ENCODE measurements at places on chromosomes 12 and 14.

DNA sequence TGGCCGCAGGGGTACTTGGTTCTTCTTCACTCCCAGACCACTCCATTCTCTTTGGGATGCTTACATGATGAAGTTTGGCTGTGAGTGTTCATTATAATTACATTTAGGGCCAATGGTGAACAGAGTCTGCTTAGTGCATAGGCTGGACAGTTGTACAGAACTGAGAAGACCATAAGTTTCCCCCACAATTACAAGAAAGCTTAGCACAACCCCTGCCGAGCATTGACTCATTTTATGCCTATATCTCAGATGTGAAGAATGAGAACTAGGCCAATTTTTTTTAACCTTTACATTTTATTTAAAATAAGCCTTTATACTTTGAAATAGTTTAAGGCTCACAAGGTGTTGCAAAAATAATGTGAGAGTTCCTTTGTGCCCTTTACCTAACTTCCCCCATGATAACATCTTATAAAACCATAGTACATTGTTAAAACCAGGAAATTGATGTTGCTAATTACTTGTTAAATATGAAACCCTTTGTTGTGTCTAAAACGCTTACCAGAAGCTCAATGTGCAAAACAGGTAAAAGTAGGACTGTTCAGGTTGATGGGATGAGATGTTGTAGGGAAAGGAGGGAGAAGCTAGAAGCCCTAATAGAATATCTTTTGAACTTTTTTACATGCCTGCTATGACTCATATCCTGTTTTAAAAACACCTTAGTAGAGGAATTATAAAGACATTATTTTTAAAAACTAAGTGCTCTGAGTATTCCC lies 47.2 kb downstream of the ALDH1L2 start:
- no peak for DNase-seq

GRCh38 chr12:65875640-65876071 lies 51.4 kb downstream of the HMGA2 start:
- DNase-seq, result no peak

- DNase-seq, result no peak
Measured at GRCh38 chr12:52896190-52897100, 8.4 kb downstream of the KRT8 start.

DNA sequence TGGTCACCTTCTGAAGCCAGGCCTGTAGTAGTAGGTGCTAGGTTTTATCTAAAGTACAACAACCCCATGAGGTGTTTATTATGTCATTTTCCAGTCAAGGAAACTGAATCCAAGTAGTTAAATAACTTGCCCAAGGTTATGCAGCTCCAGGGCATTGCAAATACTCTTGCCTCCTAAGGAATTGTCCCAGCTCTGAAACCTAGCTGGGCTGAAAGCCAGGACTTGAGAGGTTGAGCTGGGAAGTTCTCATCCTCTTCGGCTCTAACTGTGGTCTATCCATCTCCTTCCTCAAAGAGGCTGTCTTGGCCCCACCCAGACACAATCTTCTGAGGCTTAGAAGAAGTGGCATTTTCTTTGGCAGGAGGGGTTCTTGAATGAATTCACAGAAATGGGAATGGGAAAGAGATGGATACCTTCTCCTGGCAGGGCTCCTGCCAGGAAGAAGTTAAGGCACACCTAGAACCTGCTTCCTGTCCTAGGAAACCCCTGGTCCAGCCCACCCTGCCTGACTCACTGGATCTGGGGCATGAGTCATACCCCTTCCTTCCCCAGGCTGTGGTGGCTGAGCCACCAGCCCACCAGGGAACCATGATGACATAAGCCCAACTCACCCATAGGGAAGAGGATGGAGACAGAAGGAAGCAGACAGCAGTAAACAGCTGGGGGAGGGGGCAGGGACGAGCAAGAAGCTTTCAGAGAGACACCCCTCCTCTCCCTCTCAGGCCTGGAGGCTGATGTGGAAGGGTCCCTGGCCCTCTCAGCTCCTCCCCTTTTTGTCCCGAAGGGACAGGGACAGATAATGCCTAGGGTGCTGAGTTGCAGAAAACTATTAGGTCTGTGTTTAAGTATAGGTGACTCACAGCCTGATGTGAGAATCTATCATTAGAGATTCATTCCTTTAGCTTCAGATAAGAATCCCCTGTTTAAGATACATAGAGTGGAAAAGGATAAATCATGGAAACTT lies 2.1 kb upstream of the PLEK2 start:
- DNase-seq, result no peak

- no peak for DNase-seq
Measured at GRCh38 chr14:93728651-93729016, 59.7 kb downstream of the PRIMA1 start.

DNA sequence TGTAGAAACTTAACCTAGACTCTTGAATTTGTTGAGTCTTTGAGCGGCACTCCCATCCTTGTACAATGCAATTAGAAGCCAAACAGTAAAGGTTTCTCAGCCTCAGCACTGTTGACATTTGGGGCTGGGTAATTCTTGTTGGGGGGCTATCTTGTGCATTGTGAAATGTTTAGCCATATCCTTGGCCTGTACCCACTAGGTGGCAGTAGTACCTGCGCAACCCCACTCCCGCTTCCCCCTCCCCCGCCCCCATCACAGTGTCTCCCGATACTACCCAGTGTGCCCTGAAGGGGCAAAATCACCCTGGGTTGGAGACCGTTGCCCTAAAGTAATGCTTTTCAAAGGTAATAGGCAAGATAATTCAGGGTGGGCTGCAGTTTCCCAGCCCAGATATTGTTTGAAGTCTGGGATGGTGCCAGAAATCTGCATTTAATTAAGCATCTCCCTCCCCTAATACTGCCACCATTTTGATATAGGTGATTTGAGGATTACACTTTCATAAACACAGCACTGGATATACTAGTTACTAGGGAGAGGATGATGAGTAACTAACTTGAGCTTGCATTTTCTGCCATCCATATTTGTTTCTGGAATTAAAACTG lies 1.8 kb downstream of the COX6A1 start:
- peak; percentile 49 for DNase-seq

GRCh38 chr12:55996201-55996714 lies 818 bp upstream of the SUOX start:
- DNase-seq, result no peak

GRCh38 chr14:101980700-101981099 lies 16.3 kb downstream of the DYNC1H1 start:
- DNase-seq, result no peak

DNA sequence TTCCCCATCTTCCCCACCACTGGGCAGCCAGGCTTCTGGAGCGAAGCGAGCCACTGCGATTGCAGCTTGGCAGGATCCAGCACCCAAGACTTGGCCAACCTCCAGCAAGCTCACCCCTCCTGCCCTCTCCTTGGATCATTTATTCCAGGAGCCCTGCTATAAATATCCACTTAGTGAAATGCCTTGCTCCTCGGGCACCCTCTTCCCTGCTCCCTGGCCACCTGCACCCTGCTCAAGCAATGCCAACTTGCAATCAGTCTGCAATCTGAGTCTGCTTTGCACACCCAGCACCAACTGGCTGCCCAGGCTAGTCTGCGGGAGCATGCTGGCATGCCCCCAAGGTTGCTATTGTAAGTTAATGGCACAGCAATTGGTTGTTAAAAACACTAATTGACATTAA lies 666.0 kb downstream of the MED13L start:
- DNase-seq, result no peak

DNA sequence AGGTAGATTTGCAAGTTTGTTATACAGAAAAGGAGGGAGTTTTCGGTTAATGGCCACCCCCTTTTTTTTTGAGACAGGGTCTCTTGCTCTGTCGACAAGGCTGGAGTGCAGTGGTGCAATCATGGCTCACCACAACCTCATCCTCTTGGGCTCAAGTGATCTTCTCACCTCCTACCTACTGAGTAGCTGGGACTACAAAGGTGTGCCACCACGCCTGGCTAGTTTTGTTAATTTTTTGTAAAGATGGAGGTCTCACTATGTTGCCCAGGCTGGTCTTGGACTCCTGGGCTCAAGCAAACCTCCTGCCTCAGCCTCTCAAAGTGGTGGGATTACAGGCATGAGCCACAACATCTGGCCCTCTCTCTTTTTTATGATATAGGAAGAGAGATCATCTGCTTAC lies 94.6 kb downstream of the CDK17 start:
- DNase-seq, result no peak

DNA sequence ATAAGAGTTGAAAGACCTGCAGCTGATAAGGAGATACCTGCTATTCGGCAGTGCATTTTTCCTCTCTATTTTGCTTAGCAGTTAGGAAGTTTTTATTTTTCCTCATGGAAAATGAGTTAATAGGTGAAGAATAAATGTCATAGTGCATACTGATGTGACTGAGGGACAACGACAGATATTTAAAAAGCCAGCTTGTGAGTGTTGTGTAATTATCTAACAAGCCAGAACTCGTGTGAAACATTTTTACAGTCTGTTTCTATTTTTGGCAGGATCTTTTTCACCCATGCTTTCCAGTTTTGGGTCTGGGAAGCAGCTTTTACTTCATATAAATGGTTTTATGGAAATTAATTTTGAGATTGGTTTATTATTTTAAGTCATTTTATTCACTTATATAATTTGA lies 2.9 kb downstream of the FBXO34 start:
- DNase-seq, result no peak

DNA sequence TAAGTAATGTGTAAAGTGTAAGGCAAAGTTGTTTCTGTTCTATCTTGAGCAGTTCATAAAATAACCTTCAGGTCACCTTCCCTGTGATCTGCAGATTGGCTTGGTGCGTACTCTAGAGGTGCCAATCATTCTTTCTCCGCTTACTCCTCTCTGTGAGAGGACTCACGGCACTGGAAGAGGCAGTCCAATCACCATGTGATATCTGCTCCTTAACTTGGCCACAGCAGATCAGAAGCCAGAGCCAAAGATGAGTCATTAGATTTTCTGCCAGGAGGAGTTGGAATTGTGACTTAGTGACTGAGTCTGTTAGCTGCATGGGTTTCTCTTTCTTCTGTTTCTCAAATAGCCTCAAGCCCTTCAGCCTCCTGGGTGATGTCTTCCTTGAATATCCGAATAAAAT lies 165.5 kb downstream of the SLC41A2 start:
- no peak for DNase-seq

DNA sequence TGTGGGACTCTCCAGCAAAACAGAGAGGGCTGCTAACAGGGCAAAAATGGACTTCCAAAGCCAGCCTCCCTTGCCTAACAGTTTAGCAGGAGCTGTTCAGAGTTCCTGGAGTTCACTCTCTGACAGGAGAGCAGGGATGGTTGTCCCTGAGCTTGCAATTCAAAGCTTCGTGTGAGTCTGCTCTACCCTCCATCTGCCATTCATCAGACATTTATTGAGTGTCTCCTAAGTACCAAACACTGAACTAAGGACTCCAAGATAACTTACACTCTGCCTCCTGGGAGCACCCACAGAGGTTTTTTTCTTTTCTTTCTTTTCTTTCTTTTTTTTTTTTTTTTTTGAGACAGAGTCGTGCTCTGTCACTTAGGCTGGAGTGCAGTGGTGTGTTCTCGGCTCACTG lies 28.7 kb downstream of the RHOF start:
- no peak for DNase-seq

- peak; percentile 39 for DNase-seq
Measured at GRCh38 chr14:71168564-71169427, 261.5 kb downstream of the PCNX1 start.

DNA sequence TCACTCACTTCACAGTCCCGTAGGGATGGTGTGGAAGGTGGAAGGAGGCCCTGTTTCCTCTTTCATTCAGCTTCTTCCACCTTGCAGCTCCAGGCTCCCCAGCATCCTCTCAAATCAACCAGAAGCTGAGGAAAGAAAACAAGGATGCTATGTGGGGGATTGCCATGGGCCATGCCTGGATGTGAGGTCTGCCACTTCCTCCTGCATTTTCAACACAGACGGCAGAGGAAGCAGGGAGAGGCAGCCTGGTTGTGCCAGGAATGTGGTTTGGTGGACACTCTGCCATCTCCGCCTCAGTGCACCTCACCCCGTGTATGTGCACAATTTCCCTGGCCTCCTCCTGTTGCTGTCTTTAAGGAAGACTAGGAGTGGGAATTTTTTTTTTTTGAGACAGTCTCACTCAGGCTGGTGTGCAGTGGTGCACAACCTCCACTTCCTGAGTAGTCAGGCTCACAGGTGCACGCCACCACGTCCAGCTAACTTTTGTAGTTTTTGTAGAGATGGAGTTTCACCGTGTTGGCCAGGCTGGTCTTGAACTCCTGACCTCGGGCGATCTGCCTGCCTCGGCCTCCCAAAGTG lies 99.2 kb downstream of the SLC15A4 start:
- DNase-seq, result no peak

DNA sequence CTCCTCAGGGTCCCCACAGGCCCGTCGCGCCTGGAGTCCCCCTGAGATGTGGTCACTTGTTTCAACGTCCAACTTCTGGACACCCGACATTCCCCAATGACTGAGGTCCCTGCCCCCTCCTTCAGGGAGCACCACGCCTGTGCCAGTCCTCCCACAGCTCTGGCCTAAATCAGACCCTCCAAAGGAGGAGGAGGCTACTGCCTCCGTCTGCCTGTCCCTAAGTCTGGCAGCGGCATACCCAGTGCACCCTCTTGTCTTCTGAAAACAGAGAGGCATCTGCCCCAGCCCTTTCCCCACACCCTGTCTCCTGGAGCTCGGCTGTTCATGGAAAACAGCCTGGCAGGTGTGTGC lies 46.2 kb downstream of the TESC start:
- no peak for DNase-seq

DNA sequence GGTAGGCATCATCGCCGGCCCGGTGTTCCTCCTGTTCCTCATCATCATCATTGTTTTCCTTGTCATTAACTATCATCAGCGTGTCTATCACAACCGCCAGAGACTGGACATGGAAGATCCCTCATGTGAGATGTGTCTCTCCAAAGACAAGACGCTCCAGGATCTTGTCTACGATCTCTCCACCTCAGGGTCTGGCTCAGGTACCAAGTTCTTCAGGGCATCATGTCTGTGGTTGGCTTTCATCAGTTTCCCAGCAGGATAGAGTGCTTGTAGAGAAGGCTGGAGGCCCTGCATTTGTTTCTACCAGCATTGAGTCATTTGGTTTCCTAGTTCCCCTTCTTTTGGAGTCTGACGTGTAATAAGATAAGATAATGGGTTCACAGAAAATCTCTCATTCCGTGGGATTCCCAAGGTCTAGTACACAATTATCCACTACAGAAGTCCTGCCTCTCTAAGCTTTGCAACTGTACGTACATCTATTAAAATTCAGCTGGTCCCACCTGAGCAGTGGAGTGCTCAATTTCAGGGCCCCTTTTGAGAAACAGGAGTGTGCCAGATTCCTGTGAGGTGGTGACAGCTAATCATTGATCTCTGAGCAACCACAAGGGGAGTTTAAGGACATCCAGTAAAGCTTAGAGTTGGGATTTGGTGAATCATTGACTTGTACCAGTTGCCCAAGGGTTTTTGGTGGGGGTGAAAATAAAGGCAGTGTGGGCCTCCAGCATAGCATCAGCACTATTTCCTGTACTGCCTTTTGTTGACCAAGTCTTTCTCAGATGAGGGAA lies 25.1 kb downstream of the ACVR1B start:
- no peak for DNase-seq

DNA sequence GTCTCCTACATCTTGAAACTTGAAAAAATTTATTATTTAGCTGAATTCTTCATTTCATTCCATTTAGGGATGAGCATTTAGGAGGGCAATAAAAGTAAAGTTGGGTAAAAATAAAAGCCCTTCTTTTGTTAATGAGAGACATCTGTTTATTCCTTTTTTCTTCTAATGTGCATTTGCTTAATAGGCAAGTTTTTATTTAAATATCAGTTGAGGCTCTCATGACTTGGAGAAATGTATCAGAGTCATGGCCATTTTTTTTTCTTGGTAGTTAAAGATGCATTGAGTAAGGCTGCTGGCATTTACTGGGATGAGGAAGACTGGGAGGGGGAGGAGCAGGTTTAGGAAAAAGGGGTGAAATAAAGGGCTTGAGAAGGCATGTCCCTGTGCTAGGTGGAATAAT lies 609.9 kb upstream of the TMEM132C start:
- no peak for DNase-seq

Measured in GM12864 (cell line).